ENCODE measurements at places on chromosomes 3 and 15.

GRCh38 chr15:26475554-26475953, 297.3 kb downstream of the GABRB3 start:
- no peak for DNase-seq

DNA sequence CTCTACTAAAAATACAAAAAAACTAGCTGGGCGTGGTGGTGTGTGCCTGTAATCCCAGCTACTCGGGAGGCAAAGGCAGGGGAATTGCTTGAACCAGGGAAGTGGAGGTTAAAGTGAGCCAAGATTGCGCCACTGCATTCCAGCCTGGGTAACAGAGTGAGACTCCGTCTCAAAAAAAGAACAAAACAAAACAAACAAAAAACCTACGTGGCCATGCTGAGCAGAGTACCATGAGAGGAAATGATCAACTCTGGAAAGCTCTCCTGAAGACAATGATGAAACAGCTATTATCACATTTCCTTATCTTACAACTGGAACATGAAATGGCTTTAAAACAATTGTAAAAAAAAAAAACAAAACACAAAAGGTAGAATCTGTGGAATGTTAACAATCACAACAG, 75.2 kb downstream of the CHSY1 start:
- no peak for DNase-seq

DNA sequence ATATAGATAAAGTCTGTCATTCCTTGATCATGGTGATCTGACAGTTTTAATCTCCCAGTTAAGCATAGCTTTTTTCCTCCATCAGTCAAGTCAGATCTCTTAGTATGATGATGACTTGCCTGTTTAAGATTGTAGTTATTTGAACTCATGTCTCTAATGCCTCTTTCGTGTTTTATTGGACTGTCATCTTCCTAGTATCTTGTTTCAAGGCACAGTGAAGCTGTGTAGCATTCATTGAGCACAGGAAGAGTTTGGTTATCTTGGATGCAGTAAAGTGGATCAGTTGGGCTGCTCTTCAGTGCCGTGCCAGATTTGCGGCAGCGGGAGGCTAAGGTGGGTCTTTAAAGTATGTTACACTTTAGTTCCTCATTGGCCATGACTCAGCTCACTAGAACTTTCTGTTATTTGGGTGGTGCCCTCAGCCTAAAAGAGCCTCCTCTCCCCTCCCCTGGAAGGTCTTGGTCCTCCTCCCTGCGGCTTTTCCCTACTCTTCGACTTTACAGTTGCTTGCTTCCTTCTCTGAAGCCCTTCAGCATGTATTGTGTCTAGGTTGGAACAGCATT, 45.7 kb upstream of the SKOR1 start:
- DNase-seq, result no peak

DNA sequence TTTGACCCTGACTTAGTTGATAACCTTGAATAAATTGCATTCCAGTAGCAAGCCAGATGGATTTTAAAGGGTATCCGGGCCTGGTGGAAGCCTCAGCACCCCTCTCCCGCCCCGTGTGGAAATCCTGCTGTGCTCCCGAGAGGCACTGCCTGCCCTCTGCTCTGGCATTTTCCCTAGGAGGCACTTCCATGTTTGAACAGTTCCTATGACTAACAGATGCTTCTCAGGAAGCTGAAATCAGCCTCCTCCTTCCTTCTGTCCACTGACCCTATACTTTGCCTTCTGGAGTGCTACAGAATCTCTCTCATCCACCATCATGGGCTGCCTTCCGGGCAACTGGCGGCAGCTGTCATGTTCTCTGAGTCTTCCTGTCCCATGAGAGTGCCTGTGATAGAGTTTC, 90.8 kb downstream of the GABRG3 start:
- no peak for DNase-seq

DNA sequence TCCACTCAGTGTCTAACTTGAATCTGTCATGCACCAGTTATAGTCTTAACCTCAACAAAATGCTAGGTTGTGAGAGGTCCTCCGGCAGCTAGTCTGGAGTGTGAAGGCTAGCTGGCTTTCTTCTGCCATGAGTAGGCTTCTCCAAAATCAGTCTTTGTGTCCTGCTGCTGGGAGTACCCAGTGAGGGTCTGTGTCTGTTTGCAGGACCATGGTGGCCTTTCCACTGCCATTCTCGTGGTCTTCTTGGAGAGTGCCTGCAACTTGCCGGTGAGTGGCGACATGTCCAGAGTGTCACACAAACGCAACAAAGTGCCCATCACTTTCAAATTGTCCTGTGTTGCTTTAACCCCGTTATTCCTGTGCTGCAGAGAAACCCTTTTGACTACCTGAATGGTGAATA, 34.0 kb downstream of the ESYT3 start:
- DNase-seq, result no peak

DNA sequence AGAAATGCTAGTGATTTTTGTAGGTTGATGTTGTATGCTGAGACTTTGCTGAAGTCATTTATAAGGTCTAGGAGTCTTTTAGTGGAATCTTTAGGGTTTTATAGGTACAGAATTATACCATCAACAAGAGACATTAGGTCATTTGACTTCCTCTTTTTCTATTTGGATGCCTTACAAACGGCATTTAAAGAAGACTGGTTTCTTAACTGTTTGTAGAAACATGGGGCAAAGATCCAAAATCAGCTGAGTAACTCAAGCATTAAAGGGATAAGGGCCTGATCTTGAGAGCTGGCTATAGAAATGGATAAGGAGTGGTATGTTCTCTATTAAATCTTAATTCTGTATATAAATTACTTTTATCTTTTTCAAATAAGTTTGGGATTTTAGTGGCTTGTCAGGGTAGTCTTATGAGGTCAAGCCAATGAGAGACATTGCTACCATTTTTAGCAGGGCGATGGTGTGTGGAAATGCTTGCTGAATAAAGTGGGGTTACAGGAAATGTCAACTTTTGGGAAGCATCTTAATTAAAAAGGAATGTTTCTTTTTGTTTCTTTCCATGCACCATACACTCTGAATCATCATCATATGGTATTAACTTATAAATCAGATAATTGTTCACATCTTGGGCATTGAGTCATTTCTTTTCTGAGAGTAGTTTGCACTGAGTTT, 197.7 kb upstream of the GBE1 start:
- no peak for DNase-seq

DNA sequence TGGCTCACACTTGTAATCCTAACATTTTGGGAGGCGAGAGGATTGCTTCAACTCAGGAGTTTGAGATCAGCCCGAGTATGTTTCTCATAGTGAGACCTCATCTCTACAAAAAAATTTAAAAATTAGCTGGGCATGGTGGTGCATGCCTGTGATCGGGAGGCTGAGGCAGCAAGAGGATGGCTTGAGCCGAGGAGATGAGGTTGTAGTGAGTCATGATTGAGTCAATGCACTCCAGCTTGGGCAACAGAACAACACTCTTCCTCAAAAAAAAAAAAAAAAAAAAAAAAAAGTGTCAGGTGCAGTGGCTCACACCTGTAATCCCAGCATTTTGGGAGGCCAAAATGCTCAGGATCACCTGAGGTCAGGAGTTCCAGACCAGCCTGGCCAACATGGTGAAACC, 2.4 kb downstream of the RPL39L start:
- no peak for DNase-seq

DNA sequence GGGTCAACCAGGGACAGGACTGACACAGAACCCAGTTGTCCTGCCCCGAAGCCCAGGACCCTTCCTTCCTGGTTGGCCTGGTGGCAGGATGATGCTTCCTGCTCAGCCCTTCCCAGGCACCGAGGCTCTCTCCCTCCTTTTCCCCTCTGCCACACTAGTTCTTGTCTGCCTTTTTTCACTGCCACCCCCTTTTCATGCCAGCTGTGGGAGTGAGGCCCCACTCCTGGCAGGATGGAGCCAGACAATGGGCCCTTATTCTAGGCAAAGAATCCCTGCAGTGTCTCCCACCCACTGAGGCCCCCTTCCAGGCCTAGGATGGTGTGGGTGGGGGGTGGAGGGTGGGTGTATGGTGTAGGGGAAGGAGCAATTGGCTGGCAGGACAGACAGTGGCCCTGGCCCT, 1.1 kb upstream of the SCAMP5 start:
- DNase-seq, result no peak

DNA sequence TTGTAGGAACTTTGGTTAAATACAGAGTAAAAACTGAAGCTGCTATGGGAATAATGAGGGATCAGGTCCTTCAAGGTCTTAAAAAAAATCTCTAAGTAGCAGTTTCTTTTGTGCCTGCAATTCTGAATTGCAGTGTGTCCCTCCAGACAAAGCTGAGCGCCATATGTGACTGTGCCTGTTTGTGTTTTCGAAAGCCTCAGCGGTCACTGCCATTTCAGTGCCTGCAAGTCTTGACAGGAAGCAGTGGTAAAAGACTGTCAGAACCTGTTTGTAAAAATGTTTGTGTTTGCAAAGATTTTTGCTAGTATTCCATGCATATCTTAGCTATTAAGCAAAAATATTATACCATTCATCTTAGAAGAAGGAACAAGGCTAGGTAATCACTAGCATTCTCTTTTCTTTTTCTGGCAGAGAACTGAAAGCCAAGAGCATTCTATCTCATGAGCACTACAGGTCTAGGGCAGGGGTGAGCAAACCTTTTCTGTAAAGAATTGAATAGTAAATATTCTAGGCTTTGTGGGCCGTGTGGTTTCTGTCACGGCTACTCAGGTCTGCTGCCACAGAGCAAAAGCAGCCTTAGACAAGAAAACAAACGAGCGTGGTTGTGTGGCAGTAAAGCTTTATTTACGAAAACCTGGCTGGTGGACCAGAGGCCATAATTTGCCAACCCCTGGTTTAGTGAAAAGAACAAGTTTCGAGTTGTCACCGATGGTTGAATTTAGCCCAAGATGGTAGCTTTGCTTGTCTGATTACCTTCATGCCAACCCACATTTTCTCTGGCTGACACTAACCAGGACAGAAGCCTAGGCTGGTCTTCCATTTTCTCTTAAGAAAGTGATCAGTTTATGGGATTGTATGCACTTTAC, 134.4 kb downstream of the CACNA1D start:
- DNase-seq, result peak; percentile 71

DNA sequence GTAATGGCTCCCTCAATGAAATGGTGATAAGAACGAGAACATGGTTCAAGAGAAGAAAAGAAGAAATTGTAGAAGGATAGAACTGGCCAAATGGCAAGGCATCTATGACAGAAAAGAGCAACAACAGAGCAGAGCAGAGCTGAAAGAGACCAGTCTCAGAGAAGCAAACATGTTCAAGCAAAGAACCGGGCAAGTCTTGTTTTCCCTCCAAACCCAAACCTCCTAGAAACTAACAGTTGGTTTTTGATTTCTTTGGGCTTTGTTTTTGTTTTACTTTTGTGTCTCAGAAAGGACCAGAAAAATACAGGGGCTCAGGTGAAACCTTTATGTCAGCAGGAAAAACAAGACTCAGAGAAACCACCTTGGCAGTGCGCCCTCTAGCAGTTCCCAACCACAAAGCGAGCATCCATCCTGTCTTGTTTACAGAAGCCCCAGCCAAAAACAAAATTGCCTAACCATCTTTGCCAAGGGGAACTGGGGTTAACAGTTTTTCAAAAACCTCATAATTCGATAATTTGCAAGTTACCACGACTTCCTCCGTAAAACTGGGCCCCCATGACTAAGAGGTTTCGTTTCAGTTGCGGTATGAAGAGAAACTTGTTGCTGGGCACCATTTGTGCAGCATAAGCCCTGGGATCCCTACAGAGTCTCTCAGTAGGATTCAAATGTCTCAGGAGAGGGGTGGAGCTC, 159.2 kb upstream of the SLC24A5 start:
- DNase-seq, result no peak

DNA sequence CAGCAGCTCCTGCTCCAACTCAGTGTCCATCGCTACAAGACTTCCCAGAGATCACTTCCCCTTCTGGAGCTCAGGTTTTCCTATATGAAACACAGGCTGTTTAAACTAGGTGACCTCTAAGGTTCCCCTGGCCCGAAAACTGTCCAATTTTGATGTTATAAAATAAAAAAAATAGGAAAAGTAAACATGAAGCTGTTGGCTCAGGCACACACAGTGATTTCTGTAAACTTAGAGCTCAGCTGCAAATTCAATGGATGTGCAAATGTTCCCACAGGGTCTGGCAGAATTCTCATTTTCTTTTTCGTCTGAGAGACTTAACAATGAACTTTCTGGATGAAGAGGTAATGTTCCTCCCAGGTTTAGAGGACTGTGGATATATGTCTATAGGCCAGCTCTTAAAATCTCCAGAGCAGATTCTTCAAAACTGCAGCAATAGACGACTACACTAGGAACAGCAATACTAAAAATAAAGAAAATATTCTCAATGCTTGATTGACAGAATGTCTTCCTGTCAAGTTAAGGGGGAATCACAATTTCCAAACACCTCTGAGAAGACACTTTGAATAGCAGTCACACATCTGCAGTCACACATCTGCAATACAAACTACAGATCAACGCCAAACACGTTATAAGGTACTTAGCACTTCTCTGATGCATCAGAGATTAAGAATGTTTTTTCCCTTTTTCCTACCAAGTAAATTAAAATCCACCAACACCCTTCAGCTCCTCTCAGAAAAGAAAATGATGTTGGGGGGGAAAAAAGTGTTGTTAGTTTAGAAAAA, 2.8 kb downstream of the NUP210 start:
- no peak for DNase-seq

DNA sequence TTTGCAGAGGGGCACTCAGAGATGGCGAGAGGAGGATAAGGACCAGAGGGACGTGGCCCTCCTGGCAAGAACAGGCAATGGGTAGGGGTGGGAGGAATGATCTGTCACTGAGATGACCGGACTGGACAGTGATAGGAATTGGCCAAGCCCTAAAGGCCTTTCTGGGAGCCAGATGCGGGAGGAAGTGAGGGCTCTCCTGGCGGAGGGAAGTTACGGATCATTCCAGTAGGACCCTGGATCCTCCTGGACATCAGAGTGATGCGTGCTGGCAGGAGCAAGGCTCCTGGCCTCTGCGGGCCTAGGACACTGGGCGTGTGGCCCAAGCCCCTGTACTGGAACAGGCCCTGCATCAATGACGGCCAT, 23.4 kb downstream of the KIF7 start:
- no peak for DNase-seq

GRCh38 chr15:97959724-97960363, 659 bp upstream of the ARRDC4 start:
- DNase-seq, result no peak

- DNase-seq, result no peak
Observed at GRCh38 chr3:87901141-87901540, 157.7 kb downstream of the CGGBP1 start.

DNA sequence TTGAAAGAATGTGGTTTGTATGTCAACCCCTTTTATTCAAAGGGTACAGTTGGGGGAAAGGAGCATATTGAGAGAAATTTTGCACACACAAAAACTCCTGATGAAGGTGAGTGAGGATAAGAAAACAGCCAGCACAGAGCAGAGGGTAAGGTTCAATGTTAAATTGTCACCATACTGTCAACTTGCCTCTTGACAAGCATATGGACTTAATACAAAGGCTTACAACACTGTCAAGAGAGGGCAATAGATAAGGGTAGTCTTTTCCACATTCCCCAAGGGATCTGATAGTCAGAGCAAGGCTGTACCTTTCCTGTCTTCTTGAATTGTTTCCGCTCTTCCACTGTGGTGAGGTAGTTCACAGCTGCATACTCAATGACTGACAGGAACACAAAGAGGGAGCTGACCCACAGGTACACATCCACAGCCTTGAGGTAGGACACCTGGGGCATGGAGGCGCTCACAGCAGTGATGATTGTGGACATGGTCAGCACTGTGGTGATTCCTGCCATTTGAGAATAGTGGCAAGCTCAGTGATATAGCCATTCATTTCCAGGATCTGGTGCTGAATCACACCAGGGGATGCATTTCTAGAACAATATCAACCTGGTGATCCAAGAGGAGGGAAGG, 20.4 kb upstream of the RIOX2 start:
- no peak for DNase-seq
